ENCODE measurements at places on chromosomes 3 and 15. TPM values are rescaled to one million over a fixed set of nuclear protein-coding genes. Genes with fewer than 3 reads are reported as not detected.

GRCh38 chr3:67044295-67044694 lies 46.2 kb downstream of the KBTBD8 start:
- no peak for DNase-seq

- DNase-seq = no peak
Observed at GRCh38 chr15:53910236-53910849, 67.9 kb upstream of the UNC13C start.

- DNase-seq = peak; percentile 12
Observed at GRCh38 chr3:14461748-14462324, 59.4 kb downstream of the SLC6A6 start.

Gene RBMS3
- total RNA-seq = 19.8 TPM

DNA sequence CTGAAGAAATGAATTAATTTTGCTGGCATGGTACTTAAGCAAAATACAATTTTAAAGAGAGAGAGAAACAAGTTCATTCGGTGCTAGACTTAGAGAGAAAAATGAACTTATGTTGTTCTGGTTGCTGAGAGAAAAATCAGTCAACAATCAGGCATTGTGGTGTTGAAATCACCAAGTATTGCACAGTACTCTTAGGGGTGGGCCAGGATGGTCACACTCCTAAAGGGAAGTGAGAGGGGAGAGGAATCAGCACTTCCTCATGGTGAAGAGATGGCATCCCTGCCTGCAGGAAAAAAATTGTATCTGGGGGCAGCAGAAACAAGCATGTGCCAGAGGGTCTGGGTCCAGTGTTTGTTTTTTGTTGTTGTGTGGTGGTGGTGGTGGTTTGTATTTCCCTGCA lies 7.0 kb upstream of the DMXL2 start:
- no peak for DNase-seq

Gene AQP9
- total RNA-seq = under 0.01 TPM

Gene NAALADL2
- total RNA-seq = 10.6 TPM

DNA sequence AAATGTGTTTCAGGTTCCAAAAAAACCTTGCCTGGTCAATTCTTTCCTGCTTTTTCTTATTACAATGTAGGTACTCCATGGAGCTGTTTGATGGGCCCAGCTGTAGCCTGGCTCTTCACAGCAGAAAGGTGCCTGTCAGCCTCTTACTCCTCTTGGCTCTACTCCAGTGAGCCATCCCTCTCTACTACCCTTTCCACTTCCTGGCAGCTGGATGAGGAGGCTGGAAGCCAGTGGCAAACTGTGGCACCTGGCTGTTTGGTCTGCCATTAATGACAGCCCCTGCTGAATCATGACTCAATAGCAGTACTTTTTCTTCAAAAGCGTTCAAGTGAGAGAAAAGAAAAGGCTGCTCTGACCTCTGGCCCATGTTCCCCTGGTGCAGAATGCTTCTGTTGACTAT lies 618.1 kb downstream of the PYDC2 start:
- no peak for DNase-seq

Gene SLCO3A1
- total RNA-seq = 9.8 TPM

- no peak for DNase-seq
Observed at GRCh38 chr3:186492385-186492984, 51.7 kb downstream of the CRYGS start.

Gene MUSTN1
- not detected for total RNA-seq

GRCh38 chr3:53657651-53658050 lies 163.2 kb downstream of the CACNA1D start:
- no peak for DNase-seq

- no peak for DNase-seq
Observed at GRCh38 chr15:76799760-76800159, 105.4 kb downstream of the SCAPER start.

GRCh38 chr15:63940966-63941620 lies 105.2 kb downstream of the DAPK2 start:
- DNase-seq = no peak

DNA sequence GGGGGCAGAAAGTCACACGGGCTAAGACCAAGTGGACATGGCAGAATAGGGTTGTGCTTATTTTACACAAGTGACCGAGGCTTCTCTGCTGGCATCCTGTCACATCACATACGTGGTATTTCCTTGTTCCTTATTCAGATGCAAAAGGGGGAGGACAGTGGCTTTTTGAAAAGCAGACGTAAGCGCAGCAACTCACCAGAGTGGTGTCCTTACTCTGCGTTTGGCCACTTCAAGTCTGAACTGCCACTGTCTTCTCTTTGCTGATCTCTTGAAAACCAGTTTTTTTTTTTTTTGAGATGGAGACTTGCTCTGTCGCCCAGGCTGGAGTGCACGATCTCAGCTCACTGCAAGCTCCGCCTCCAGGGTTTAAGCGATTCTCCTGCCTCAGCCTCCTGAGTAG lies 113.2 kb downstream of the SOX2 start:
- DNase-seq = no peak

GRCh38 chr3:139124197-139124596 lies 79.5 kb upstream of the PRR23C start:
- no peak for DNase-seq

DNA sequence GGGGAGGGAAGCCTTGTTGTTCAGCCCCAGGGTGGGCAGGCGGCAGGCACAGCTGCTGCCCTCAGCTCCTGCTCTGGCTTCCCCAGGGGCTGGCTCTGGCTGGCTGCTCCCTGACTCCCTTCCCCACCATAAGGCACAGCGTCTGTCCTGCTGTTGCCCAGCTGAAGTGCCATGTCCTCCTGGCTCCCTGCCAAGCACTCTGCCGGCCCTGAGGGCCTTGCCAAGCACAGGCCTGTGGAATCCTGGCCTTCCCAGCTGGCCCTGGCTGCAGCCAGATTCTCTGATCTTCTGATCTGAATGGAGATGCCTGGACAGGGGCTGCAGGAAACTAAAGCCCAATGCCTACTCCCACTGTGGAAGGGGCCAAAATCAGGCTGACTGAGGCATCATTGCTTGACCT lies 1.1 kb downstream of the IQCF6 start:
- no peak for DNase-seq

DNA sequence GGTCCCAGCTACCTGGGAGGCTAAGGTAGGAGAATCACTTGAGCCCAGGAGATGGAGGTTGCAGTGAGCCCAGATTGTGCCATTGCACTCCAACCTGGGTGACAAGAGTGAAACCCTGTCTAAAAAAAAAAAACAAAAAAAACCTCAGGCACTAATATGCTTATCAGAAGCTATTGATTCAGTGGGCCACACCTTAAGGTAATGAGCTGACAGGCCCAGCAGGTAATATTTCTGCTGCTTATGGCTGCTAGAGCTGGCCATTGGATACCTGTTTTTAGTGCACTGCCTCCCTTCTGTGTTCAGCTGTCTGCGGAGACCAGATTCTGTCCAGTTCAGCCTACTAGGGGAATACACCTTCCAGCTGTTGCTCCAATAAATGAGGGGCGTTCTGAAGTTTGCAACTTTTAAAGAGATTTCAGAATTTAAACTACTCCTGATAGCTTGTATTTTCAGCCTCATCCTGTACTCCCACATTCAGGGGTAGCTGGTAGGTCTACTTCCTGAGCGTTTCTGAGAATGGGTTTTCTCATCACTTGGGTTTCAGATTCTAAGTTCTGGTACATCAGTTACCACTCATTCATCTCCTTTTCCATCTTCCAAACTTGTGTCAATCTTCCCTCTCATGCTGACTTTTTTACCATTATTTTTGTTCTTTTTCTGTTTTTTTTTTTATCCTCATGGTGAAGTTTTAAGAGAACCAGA lies 69.0 kb downstream of the ATP11B start:
- DNase-seq = no peak

DNA sequence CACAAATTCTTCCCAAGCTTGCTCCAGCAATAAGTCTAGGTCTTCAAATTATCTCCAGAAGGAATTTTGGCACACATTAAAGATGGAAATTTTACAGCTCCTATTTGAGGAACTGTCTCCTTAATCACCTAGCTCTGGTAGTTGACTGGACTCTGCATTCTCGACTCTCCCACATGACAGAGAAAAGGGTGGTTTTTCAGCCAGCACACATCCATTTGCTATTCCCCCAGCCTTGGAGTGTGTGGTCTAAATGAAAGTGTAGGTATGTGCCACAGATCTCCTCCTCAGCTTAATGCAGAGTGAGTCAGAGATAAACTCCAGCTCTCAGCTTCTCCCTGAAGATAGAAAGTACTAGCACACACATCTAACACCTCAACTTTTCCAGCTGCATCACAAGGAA lies 62.2 kb upstream of the ALCAM start:
- no peak for DNase-seq

- no peak for DNase-seq
Observed at GRCh38 chr3:158097081-158097592, 9.1 kb downstream of the SHOX2 start.

Gene PPP2R3A
- total RNA-seq = 37.9 TPM

Gene EMC7
- 21.2 TPM for total RNA-seq

Gene GOLGA6A
- total RNA-seq = not detected

- DNase-seq = peak; percentile 94
Observed at GRCh38 chr3:42148982-42149432, 57.9 kb downstream of the TRAK1 start.

DNA sequence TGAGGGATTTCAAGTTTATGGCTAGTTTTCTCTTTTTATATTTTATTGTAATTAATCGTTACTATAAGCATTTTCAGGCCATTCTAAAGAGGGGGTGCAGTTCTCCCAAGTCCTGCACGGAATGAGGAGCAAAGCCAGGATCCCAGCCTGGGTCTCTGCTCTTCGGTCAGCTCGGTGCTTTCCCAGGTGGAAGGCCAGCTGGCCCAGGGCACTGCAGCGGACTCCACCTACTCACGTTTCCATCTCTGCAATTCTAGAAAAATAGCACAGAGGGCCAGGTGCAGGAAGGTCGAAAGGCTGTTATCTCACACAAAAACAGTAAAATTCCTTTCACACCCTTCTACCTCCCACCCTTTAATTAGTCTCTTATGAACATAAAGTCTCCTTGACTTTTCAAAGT lies 59.5 kb upstream of the HES1 start:
- no peak for DNase-seq

DNA sequence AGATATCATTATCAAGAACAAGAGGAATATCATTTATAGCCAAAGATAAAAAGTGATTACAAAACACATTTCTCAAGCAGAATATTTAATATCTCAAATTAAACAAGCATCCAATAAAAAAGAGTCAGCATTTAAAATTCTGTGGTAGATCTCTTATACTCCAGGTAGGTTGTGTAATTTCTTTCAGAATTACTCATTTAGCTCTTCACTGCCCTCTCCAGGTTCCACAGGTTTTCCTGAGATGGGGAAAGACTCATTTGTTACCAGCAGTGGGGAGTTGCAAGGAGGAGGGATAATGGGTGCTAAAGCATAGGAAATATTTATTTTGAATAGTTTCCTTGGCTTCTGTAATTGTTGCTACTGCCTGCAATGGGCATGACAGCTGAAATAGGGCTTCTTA lies 83.1 kb upstream of the RASGRP1 start:
- no peak for DNase-seq

DNA sequence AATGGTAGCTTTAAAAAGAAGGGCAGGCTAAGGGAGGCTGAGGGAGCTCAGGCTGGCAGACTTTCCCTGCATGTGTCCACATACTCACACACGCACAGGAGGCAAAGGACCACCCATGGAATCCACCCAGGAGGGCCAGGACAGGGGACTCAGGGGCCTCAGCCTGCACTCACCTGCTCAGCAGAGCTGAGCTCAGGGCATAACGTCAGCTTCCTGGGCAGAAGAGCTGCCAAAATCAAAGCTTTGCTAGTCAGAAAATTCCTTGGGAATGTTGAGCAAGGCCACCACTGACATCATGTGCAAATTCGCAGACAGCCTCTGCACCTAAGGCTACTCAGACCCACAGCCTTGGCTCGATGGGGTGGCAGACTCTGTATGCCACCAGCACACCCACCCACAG lies 16.4 kb upstream of the ALAS1 start:
- no peak for DNase-seq

Gene LSAMP
- total RNA-seq = 47.3 TPM

DNA sequence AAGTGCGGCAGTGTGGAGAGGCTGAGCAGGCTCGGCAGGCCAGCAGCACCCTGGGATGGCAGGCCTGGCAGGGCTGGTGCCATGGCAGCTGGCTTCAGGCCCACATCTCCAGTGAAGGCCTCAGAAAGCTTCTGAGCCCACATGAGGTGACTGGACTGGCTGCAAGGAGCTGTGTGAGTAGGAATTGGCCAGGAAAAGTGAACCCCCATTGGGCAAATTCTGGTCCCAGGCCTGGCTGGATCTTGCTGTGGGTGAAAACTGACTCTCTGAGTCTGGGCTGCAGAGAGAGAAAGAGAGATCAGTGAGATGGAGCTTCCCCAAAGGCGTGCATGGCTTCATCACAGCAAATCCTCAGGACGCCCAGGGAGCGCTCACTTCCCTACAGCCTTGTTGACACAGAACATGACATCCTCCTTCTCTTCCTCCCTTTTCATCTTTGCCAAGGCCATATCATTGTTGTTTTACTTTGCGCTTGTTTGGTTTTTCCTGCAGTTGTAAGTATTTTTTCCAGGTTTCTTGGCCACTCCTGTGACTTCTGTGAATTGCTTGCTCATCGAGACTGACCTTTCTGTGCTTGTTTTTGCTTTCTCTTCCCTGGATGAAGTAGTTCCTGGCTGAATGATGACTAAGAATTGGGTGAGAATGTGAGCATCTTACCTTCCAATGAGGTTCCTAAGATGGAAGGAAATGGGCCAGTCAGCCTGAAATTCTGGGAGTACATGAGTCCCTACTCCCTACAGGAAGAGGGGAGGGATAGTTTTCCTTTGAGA lies 299.1 kb downstream of the TLE3 start:
- no peak for DNase-seq
